GM23248 (cell line): ENCODE measurements at places on chromosomes 12 and 14.

DNA sequence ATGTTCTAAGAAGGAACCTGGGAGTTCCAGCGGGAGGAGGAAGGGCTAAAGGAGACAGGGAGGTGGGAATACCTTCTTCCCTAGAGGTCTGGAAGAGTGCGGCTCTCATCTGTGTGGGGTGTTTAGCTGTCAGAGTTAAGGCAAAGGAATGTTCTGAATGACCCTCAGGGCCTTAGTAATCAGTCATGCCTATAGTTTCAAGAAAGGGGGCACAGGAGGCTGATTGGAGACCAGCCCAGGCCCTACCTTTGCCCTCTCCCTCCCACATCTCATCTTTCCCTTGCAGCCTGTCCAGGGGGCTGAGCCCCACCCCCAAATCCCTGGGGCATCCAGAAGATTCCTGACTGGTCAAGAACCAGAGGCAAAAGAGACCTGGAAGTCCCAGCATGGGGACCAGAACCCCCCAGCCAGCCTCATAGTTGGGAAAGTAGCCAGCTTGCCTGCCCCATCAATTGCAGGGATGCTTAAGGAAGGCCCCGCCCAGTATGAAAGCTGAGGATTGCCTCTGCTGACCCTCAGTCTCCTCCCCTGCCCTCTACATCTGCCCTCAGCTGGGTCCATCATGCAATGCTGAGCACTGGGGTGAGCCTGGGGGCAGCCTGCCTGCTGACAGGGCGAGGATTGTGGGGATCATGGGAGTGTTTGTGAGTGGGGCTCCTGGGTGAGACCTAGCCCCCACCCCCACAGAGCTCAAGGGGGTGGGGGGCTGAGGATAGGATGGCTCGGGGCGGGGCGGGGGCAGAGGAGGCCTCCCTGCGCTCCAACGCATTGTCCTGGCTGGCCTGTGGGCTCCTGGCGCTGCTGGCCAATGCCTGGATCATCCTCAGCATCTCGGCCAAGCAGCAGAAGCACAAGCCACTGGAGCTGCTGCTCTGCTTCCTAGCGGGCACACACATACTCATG, 1.8 kb downstream of the GPR162 start:
- DNase-seq = no peak

- DNase-seq = peak; percentile 79
Observed at GRCh38 chr12:111410431-111411184, 4.9 kb downstream of the SH2B3 start.

GRCh38 chr14:70685474-70686197, 43.9 kb downstream of the TTC9 start:
- peak; percentile 22 for DNase-seq

GRCh38 chr12:80702889-80703805, 4.3 kb upstream of the MYF6 start:
- peak; percentile 82 for DNase-seq

DNA sequence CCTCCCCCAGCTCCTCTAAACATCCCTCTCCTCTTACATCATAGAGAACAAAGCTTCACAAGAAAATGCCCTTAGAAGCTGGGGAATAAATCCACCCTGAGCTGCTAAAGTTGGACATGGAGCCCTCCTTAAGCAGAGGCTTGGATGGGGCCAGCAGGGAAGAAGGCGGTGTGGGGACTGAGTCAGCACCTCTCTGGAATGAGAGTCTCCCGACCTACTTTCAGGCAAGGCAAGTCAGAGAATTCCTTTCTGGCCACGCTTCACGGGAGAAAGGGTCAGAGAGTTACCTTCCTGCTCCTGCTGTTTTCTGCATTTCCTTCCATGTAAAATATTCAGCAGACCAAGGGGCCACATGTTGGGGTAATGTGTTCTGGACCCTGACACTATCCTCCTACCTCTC, 113.3 kb upstream of the PRB2 start:
- peak; percentile 73 for DNase-seq

DNA sequence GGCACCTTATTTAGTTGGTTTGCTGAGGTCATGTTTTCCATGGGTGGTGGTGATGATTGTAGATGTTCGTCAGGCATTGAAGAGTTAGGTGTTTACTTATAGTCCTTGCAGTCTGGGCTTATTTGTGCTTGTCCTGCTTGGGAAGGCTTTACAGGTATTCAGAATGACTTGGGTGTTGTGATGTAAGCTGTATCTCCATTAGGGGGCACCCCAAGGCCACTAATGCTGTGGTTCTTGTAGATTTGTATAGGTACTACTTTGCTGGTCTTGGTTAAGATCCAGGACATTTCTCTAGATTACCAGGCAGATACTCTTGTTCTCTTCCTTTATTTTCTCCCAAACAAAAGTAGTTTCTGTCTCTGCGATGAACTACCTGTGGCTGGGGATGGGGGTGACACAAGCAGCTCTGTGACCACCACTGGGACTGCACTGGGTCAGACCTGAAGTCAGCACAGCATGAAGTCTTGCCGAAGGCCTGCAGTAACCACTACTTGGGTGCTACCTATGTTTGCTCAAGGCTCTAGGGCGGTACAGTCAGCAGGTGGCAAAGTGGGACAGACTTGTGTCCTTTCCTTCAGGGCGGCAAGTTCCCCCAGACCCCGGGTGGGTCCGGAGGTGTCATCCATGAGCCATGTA, 35.8 kb upstream of the FBXO33 start:
- peak; percentile 43 for DNase-seq

DNA sequence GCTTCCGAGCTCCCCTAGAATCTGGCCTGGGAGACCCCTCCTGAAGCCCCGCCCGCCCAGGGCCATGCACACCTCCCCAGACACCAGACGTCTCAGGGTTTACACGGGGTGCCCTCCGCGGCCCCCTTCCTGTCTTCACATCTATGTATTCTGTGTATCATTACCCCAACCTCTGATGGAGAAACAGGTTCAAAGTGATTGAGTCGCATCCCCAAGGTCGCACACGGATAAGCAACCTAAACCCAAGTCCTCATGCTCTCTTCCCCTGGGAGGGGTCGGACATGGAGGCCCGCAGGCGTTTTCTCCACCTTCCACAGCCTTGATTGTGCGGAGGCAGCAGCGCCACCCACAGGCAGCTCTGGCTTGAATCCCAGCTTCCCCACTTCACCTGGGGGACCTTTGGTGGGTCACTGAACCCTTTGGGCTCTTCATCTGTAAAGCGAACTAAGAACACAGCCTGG, 237.3 kb downstream of the BCL11B start:
- DNase-seq = no peak

DNA sequence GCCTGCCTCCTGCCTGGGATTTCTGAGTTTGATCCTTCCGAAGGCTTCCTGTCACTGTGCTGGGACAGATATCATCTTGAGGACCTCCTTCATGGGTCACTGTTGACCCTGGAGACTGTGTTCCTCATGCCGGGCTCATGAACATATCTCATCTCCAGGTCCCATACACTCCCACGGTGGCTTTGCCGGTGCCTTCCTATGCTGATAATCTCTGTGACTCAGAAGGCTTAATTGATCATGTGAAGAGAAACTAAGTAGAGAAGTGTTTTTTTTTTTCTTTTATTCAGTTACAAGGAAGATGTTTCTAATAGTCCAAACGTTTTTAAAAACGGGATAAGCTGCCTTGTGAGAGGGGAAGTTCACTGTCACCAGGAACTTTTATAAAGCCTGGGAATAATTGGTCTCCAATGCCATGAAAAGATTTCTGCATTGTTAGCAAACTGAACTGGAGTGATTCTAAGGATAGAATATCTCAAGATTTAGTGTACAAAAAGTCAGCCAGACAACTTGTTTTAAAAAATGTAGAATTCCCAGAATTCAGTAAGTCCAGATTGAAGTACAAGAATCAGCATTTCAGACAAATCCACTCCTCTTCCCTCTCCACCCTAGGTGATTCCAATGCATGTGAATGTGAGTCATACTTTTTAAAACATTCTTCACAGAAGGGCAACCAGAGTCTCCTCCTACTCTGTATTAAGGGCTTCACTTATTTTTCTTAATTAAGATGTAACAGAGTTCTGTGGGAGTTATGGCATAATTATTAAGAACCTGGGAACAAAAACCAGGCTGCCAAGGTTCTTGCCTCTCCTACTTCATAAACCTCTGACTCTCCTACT, 139.8 kb upstream of the LGR5 start:
- DNase-seq = no peak

- DNase-seq = no peak
Observed at GRCh38 chr12:88549929-88550328, 30.3 kb downstream of the KITLG start.

DNA sequence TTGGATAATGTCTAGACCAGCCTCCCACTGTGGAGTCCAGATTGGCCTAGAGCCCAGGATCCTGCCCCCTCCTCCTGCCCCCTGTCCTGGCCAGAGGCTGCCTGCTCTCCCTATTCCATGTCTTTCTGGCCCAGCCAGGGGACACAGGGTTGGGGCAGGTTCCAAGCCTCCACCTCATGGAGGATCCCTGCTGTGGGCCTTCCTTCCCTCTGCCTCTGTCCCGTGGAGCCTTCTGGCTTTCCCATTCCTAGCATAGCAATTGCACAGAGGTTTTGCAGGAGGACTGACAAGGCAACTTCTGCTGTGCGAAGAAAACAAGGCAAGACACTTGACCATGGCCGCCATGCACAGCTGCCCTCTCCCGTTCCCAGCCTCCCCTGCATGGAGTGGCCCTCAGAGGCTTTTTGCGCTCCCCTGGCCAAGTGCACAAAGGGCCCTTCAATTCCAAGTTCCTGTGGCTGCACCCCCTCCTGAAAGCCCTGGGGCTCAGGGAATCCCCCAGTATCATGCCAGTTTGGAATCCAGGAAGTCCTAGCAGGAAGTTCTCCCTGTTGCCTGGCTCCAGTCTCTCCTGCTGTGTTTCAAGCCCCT, 42.1 kb downstream of the KRT80 start:
- DNase-seq = no peak

GRCh38 chr12:122992386-122992785, 11.9 kb downstream of the ARL6IP4 start:
- DNase-seq = no peak

GRCh38 chr12:99282624-99283023, 364.9 kb upstream of the GARIN6 start:
- no peak for DNase-seq

- peak; percentile 94 for DNase-seq
Observed at GRCh38 chr12:127125607-127126259, 1141.2 kb upstream of the TMEM132C start.

- DNase-seq = no peak
Observed at GRCh38 chr12:24069532-24070395, 120.3 kb upstream of the SOX5 start.

- peak; percentile 62 for DNase-seq
Observed at GRCh38 chr12:44287545-44287944, 451.7 kb downstream of the TMEM117 start.

GRCh38 chr14:95549656-95550585, 15.1 kb downstream of the GLRX5 start:
- DNase-seq = no peak

GRCh38 chr14:52048641-52049204, 20.1 kb downstream of the NID2 start:
- peak; percentile 88 for DNase-seq

- no peak for DNase-seq
Observed at GRCh38 chr12:28711421-28711820, 437.7 kb upstream of the FAR2 start.

DNA sequence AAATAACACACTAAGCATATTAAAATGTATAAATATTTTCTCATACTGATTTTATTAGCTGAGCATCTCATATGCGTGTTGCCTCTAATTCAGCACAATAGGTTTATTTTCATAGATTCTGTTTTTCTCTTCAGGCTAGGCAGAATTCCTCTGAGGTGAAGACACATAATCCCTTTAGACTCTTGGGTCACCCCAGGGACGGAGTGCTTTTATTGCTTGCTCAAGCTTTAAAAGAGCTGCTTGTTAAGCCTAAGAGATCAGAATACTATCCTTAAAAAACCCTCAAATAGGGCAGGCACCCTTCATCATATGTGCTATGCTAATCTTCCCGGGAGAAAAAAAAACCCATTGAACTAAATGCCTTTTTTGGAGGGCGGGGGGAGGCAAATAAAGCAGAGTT, 390.1 kb downstream of the KCNH5 start:
- no peak for DNase-seq

DNA sequence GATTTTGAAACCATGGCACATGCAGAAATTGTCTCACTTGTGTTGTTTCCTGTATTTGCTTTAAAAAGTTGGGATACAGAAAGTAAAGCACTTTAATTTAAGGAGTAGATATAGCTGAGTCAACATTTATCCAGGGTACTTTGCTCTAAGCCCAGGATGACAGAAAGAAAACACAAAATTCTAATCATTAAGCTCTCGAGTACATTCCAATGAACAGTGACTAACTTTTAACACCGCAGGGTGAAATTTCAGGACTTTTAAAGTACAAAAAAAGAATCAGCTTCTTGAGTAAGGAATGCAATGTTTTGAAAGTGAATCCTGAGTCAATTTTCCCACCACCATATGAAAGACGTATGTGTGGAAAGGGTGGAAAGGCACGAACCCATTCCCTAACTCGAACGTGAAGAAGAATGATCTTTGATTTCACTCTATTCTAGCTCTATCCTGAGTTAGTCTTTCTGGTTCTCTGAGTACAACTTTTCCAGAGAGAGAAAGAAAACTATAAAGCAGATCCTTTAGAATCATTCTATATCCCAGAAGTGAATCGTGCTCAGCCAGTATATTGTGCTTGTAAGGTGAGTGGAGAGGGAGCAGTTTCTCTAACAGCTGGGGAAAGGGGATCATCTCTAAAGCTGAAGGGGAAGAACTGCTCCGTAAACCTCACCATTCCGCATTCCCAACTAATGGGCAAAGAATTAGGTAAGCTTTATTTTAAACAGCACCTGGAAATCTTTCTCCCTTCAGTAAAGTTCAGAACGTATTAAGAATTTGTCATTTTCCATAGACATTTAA, 779.0 kb upstream of the FLRT2 start:
- no peak for DNase-seq

DNA sequence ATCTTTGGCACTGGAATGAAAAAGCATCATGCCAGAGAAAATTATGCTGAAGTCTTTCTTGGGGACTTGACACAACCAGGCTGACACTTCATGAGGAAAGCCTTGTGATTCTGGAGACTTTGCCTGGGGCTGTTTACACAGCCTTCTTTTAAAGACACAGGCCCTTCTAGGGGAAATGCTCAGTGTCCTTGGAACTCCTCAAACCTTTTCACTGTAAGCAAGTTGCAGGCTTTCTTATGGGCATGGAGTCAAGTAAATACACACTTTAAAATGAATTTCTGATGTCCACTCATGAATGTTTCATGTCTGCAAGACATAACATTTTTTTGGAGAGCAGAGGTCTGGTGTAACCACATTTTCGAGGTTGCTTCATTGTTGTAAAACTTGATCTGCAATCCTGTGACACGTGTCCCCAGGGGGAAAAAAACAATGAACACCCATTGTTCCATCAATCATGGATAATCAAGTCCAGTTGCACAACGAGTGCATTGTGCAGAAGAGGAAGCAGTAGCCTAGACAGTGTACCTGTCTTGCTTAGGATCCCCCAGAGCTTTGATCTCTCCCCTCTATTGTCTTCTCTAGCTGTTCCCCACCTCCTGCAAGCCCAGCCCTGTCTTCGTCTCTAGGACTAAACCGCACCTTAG, 155.1 kb upstream of the PRICKLE1 start:
- peak; percentile 63 for DNase-seq

GRCh38 chr14:75654127-75654732, 6.4 kb downstream of the ERG28 start:
- peak; percentile 71 for DNase-seq
